D721Med (cell line): ENCODE measurements at places on chromosomes 11 and 22.

GRCh38 chr11:57100638-57101331 is 81.0 kb upstream of the LRRC55 start:
- no peak for DNase-seq

- DNase-seq = no peak
Measured at GRCh38 chr11:72535194-72535547, 100.8 kb upstream of the CLPB start.

- DNase-seq = no peak
Measured at GRCh38 chr22:48320683-48321451, 1506.8 kb downstream of the BRD1 start.

DNA sequence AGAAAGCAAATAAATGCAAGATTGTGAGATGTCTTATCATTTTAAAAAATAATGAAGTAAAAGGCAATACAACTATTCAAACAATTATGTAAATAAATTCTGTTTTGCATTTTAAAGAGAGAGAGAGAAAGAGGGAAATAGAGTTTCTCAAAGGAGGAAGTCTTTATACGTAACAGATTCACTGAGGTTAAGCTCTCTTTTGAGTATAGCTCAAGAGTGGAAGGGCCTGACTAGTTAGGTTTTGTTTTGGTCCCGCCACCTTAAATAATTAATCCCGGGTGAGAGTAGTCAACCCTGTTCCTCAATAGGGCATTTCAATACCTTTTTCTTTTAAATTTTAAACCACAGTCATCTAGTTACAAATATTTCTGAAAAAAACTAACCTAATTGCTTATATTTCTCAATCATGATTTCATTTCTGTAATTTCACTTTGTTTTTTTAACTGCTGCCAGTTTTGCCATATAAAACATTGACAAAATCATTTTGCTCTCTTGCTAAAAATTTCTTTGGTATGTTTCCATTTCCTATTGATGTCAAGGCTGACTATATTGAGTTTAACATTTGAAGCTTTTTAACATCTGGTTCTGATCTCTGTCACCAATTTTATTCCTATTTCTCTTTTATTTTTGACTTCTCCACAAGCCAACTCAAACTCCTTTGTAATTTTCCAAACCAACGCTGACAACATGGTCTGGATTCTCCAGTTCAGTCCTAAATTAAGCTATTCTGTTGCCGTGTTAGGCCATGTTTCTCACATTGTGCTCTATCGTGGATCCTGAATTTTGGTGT is 10.3 kb downstream of the OR10D3 start:
- DNase-seq = no peak

- no peak for DNase-seq
Measured at GRCh38 chr11:110766316-110766715, 54.1 kb upstream of the ARHGAP20 start.

- no peak for DNase-seq
Measured at GRCh38 chr22:39932918-39933649, 27.1 kb upstream of the TMA7B start.

DNA sequence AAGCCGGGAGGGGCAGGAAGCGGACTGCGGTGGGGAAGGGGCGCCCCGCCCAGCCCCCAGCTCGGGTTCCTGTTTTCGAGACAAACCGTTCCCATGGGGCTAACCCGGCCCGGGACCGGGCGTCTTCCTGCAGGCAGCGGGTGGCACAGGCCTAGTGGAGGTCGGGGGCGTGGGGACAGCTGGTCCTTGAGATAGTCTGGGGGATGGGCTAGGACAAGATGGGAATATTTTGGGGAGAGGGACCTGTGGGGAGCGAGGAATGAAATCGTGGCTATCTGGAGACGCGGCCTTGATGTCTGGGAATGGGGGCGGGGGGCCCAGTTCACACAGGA is 1.2 kb upstream of the RASGRP2 start:
- DNase-seq = no peak

- DNase-seq = no peak
Measured at GRCh38 chr11:44469412-44469811, 96.1 kb upstream of the CD82 start.

DNA sequence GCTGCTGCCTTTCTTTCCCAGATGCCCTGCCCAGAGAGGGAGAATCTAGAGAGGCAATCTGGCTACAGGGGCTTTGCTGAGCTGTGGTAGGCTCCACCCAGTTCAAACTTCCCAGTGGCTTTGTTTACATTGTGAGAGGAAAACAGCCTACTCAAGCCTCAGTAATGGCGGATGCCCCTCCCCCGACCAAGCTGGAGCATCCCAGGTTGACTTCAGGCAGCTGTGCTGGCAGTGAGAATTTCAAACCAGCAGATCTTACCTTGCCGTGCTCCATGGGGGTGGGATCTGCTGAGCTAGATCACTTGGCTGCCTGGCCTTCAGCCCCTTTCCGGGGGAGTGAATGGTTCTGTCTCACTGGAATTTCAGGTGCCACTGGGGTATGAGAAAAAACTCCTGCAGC is 12.2 kb downstream of the BDNF start:
- no peak for DNase-seq

- DNase-seq = no peak
Measured at GRCh38 chr22:49307870-49308269, 519.8 kb downstream of the BRD1 start.

GRCh38 chr22:30490399-30490798 is 15.1 kb downstream of the SEC14L4 start:
- DNase-seq = no peak

DNA sequence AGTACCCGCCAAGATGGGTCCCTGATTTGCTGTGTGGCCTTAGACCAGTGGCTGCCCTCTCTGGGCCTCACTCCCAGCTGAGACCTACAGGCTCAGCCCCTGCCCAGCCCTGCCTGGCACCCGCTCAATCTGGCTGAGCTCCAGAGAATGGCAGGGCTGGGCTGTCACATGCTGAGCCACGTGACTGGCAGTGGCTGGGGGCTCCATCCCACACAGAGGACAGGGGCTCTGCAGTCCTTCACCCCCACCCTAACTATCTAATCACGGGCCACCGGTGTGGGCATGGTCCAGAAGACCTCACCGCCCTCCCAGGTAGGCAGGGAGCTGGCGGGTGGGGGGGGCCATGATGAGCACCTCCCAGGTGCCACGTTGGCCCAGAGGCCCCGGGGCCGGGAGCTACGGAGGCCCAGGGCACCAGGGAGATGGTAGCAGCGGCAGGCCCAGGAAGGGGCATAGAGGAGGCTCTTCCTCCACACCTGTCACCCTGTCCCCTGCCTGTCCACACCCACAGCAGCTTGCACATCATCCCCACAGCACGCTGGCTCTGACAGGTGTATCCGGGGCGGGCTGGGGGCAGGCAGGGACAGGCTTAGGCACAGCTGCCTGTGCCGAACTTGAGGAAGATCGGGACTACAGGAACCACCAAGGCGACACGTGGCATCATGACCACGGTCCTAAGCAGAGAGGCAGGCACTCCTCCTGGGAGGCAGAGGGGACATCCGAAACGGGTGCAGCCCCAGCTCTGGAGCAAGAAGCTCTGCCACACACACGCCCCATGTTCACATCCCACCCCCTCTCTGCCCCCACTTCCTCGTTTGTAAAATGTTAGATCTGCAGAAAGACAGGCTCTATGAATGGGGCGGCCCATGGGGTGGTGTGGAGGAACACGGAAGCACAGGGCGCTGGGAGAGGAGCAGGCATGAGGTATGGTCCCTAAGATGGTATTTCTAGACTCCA is 1.5 kb upstream of the ALDH3B1 start:
- DNase-seq = no peak

DNA sequence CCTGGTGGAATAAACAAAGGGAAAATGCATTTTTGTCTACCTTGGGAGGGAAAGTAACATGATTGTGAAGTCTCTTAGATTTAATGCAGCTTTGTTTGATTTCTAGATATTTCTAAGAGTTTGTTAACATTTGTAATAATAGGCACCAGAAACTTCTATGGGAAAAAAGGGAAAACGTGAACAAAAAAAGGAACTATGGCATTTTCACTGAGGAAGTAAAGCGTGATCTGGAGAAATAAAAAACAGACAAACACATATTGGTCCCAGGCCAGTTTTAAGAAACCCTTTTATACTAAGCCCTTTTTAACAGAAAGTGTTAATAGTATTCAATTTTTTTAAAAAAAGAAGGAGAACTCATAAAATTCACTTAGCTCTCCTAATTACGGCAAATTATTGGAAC is 6.9 kb upstream of the MS4A7 start:
- DNase-seq = no peak

DNA sequence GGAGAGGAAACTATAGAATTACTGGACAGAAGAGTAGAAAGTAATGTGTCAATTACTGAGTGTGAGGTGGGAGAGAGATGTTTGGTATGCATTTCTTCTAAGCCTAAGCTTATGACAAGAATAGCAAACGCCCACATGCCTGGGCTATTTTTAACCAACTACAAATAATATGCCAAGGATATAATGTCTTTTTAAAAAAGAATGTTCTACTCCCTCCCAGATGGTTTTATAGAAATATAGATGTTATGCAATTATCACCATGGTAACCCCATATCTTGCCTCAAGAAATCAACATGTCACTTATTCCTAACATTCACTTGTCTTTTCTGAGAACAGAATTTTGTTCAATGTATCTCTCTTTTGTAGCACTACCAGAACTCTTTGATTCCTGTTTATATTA is 996.7 kb upstream of the CHORDC1 start:
- DNase-seq = no peak

GRCh38 chr11:120890609-120891320 is 133.1 kb upstream of the TBCEL start:
- no peak for DNase-seq

DNA sequence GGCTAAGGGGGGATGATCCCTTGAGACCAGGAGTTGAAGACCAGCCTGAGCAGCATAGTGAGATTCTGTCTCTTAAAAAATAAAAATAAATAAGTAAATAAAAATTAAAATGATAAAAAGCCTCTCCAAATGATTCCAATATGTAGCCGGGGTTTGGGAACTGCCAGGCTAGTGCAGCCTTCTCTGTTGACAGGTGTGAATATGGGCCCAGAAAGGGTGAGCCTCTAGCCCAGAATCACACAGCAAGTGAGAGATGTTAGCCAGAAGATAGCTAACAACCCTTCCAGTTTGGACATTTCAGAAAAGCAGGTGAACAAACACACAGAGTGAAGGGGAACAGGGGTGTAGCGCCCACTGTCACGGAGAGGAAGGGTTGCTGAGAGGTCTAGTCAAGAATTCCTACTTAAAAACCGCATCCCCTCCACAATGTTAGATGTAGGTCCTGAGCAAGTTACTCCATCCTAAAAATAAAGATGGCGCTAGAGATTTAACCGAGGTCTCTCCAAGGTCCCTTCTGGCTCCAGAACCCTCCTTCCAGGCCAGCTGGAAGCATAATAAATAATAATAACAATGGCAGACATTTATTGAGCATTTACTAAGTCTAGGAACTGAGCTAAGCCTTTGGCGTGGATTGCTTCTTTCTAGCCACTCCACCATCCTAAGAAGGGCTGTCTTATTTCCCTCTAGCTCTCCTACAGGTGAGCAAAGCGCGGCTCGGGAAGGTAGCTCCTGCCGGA is 51.6 kb downstream of the CYTH4 start:
- no peak for DNase-seq

- DNase-seq = peak; percentile 35
Measured at GRCh38 chr11:44726283-44727113, at the start of gene TSPAN18. TSS of gene TSPAN18 (plus strand) at chr11:44726962. CDS start at chr11:44906417, 179,455 bp downstream.

- no peak for DNase-seq
Measured at GRCh38 chr11:126190792-126191191, 20.7 kb downstream of the RPUSD4 start.

DNA sequence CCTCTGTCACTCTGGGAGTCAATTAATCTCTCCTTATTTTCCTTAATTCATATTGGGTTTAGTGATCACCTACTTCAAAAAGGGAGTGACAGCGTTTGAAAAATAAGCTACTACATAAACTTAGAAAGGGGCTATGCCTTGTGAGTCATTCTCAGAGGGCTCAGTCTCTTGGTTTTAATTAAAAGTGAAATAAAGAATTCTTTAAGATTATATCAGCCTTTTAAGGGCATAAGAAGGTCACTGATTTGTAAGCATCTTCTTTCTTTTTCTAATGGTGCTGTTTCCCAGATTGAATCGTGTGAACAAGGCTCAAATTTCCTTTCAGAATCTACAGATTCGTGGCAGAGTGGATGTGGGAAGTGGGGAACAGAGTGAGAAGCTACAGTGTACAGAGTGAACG is 636.2 kb upstream of the CCDC90B start:
- DNase-seq = no peak

DNA sequence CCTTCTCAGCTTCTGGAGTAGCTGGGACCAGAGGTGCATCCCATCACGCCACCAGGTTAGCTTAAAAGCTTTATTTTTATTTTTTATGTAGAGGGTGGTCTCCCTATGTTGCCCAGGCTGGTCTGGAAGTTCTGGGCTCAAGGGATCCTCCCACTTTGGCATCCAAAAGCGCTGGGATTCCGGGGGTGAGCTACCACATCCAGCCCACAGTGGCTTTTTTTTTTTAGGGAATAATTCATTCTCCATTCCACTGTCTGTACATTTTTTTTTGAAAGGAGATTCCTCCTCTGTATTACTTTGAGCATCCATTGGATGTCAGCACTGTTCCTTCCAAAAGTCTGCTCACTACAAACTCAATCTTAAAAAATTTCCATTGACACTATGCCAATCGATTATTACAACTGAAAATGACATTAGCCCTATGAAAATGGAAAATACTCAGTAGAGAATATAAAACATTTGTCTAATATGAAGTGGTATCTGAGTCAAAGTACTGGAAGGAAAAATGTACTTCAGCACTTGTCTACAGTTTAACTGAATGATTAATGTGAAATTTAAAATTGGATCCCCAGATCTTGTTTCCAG is 1.3 kb upstream of the LPXN start:
- DNase-seq = no peak

DNA sequence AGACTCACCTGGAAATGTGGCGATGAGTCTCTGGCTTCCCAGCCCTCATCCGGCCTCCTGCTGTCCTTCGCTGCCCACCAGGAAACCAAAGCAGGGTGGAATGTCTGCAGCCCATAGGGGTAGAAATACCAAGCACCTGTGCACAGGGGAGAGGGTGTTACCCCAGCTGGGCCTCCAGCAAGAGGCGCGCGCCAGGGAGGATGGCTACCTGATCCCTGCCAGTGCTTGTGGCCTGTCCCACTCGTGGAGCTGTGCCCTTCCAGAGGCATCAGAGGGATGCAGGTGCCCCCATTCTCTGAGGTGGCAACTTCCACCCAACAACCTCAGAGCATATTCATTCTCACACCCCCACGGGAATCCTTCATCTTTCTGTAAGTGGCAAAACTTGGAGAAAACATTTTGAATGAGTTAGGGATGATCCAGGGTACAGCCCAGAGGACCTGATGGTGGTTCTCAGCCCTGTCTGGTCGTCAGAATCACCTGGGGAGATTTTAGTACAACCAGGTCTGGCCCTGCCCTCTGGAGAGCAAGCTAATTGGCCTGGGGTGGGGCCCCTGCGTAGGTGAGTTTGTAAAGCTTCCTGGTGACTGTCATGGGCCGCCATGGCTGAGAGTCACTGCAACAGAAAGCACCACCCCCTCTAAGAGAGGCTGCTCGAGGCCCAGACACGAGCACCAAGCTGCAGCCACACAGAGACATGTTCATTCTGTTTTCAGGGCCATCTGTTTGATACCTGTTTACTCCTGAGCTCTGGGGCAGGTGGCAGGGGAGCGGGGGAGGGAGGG is 9.9 kb downstream of the SUN2 start:
- no peak for DNase-seq

GRCh38 chr11:133306019-133306418 is 226.3 kb downstream of the OPCML start:
- DNase-seq = no peak

- DNase-seq = no peak
Measured at GRCh38 chr11:42768576-42768975, 543.2 kb upstream of the API5 start.

GRCh38 chr11:726278-727220 is 20.5 kb downstream of the EPS8L2 start:
- no peak for DNase-seq
